ENCODE measurements at places on chromosomes 11 and 22.

GRCh38 chr11:95883381-95883780 is 40.5 kb downstream of the MTMR2 start:
- DNase-seq, result no peak

DNA sequence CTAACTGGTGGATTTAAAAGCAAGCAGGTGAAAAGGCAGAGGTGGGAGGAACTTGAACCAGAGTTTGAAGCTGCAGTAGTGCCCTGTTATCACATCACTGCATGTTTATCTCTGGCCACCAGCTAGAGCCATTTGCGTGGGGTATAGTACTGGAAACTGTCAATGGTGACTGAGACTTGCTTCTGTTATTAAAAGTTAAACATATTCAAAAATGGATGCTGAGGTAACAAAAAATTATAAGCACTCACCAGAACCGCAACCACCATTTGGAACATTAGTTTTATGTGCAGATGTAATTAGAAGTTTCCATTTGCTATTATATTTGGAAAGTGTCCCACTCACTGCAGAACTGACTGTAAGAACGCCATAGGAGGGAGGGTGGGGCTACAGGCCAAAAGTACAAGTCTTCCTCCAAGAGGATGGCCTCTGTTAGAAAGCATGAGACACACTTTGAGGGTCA is 1.2 kb upstream of the CD59 start:
- DNase-seq, result no peak

DNA sequence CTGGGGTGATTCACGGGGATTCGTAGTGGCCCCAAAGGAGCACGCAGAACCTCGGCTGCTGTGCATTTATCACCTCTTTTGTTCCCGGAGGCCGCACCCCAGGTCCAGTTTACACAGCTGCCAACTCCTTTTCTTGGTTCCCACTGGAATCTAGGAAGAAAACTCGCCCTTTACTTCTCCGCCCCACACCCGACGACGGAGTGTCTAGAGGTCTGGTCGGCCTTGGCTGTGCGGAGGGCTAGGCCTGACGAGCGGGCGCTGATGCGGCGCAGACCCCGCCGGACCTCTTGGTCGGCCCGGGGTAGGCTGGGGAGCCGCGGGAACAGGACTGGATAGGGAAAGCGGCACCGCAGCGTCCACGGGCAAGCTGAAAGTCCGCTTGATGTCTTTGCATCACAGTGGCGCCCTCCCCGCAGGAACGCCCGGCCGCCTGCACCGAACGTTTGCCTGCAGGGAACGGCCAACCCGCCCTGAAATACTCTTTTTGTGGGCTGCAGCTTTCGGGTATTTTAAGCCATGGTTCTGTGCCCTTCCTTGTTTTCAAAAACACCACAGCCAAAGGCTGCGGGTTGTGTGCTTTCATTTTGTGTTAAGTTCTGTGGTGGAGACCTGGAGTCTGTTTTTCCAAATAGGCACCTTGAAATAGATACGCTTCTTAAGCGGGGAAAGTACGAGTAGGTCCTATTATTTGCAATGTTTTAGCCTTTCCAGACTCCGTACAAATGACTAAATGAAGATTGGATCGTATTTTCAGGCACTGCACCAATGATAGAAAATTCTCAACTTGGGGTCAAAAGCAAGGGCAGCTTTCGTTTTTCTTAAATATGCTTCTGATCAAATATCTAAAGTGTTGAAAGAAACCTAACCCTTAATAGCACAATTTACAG is 829 bp upstream of the ZBED5 start:
- no peak for DNase-seq

GRCh38 chr11:117839936-117840813 is 15.6 kb upstream of the FXYD2 start:
- DNase-seq, result no peak

DNA sequence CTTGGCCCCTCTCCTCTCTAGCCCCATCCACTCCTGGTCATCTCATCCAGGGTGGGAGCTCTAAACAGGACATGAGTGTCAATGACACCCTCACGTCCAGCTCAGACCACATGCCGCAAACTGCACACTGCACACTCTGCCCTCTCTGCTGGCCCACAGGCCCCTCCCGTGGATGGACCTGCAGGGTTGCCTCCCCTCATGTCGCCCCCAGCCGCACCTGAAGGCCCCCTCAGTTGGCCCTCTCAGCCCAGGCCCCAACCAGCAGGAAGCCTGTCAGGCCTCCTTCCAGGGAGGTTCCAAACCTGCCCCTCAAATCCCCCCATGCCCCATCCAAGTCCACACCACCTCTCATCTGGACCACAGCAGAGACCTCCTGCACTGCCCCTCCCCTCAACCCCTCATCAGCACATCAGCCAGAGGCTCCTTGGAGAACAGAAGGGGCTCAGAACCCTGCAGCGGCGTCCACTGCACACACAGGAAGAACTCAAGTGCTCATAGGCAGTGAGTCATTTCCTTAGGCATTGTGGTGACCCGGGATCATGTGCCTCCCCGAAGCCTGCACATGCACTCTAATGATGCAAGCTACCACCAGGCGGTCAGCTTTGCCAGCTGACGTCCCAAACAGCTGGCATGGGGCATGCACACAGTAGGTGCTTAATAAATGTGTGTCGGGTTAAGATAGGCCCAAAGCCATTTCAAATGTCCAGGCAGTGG is 12.9 kb upstream of the CDKN1C start:
- no peak for DNase-seq

DNA sequence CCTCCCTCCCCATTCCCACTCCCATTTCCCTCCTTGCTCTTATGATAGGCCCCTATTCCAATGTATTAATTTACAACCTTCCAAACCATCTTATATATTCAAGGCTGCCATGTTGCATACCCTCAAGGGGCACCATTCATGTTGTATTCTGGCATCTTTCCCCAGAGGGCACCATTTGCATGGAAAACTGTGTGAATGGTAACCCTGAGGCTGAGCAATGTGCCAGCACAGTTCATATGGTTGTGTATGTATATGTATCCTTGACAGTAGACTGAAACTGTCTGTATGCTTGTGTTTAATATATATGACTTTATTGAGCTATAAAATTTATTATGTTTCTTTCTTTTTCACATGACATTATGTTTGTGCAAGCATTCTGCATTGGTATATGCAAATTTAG is 7.3 kb downstream of the RASSF10 start:
- no peak for DNase-seq

DNA sequence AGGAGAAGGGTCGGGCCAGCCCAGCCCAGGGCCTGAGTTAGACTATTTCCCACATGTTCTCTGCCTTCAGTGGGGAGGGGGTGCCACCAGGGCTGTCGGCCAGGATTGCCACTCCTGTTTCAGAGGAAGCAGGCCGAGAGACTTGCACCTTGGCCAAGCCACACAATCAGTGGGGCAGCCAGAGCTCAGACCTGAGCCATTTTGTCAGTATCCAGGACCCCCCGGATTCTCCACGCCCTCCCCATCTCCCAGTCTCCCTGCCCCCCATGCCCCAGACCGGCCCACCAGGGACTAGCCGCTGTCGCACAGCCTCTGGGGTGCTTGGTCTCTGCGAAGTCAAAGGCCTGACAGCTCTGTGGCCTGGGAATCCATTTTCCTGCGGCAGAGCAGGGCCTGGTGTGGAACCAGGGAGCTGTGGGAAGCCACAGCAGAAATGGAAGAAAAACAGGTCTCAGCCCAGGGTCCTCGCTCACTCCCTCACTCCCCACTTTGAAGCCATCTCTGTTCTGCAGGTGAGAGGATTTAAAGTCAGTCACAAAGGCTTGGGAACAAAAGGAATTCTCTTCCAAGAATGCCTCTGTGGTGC is 25.5 kb upstream of the MGAT3 start:
- DNase-seq, result no peak

DNA sequence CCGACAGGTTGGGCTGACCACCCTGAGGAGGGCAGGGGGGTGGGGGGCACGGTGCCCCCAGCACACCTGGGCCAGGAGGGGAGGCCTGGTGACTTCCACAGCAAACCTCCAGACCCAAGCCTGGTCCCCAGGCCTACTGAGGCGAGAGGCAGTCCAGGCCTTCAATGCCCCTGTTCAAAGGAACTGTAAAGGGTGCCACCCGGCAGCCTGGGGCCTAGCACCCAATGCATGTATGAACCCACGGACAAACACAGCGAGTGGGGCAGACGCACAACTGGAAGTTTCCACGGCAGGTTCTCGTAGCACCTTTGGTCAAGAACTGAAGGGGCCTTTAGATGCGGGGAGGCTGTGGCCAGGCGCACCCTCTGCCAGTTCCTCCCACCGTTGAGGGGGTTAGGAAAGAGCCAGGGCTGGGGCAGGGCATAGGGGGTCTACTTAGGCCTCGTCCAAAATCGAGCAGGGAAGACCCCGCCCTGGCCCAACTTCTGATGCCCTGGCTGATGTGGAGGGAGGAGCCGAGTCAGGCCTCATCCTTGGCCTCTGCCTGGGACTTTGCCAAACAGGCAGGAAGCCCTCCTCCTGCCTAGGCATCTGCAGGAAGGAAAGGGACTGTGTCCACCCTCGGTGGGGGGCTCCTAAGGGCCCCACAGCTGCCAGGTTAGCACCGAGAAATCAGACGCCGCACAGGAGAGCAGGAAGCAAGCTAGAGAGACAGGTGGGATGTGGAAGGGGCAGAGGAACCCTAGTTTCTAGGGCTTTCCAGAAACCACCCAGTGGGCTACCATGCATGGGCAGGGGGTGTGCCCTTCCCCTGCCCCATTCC is 6.6 kb downstream of the CBX6 start:
- no peak for DNase-seq

DNA sequence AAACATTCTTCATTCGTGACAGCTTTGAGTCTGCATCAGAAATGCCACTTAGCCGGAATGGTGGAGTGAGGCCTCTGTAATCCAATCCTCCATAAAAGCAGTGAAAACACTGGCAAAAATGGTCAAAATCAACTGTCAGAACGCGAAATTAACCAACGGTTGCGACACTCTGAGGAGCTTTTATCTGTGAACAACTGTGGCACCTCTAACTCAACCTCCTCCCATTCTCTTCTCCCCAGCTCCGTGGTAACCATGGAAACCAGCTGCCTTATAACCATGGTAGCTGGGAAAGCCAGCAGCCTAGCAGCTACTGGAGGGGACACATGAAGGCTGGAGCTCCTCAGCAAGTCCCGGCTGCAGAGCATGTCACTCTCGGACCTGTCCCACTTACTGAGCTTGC is 20.3 kb downstream of the AP2A2 start:
- DNase-seq, result no peak

DNA sequence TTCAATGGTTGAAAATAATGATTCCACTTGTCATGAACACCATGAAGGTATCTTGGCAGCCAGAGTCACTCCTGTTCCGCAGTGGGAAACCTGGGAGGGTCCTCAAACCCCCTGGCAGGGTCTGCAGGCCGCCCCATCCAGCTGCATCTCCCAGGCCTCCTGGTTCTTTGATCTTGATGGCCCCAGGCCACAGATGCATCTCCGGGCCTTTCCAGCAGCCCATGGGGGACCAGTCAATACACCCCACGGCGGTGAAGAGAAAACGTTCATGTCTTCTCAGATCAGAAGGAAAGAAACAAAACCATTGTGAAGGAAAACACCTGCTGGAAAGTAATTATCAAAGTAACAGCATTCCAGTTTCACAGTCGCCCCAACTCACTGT is 1.8 kb upstream of the TTLL8 start:
- no peak for DNase-seq

GRCh38 chr11:77115181-77115611 is 12.6 kb downstream of the OMP start:
- DNase-seq, result no peak

GRCh38 chr11:64832467-64833197 is 11.8 kb downstream of the CDC42BPG start:
- DNase-seq, result no peak

- no peak for DNase-seq
Observed at GRCh38 chr11:61098778-61099177, 3.5 kb upstream of the CD5 start.

GRCh38 chr22:50504369-50505211 is 2.9 kb downstream of the LMF2 start:
- no peak for DNase-seq

DNA sequence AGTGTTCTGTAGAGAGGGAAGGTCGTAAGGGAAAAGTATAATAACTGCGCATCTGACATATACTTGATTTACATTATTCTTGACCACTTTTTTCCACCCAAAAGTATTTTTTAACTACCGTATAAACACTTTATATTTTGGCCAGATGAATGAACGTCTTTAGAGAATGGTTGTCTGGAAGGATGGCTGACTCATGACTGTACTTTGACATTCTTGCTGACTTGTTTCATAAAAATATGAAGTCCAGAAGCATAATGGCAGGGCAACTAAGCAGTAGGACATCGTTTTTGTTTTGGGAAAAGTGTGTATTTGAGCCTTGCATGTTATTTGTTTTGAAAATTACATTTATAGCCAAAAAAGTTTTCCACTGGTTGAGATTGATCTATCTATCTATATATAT is 110.0 kb downstream of the OSBP2 start:
- no peak for DNase-seq

GRCh38 chr22:25113316-25113721 is 86.3 kb upstream of the CRYBB3 start:
- no peak for DNase-seq

GRCh38 chr11:62030071-62030684 is 62.7 kb upstream of the FTH1 start:
- no peak for DNase-seq

DNA sequence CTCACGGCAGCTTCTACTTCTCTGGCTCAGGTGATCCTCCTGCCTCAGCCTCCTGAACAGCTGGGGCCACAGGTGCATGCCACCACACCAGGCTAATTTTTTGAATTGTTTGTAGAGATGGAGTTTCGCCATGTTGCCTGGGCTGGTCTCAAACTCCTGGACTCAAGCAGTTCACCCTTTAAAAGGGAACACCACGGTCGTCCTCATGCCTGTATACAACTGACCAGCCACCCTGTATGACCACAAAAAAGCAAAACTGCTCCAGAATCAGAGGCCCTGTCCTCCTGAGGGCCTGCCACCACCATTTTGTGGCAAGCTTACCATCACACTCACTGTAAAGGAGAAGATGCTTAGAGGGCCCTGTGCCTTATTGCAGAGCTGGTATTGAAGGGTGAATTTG is 2.2 kb downstream of the GLB1L3 start:
- no peak for DNase-seq

DNA sequence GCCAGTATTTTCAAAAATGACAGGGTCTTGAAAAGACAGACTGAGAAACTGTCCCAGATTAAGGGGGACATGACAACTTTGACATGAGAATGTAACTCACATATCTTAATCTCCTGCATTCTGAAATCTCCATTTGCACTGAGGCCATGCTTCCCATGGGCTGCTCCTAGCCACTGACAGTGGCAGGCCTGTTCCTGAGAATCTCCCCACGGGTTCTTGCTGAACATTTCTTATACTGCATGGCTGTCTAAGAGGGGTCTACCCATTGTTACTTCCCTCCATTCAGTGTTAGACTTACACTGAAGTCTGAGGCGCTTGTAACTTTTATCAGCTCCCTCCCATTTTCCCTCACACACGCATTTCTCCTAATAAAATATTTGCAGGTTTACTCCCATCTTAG is 1.5 kb downstream of the CEP295 start:
- DNase-seq, result no peak

GRCh38 chr11:13851691-13852090 is 110.8 kb upstream of the SPON1 start:
- DNase-seq, result no peak
